SHP77 (cell line): ENCODE measurements at places on chromosomes 13 and 19.

GRCh38 chr19:48975947-48976847 lies 11.1 kb downstream of the FTL start:
- DNase-seq = peak; percentile 40

DNA sequence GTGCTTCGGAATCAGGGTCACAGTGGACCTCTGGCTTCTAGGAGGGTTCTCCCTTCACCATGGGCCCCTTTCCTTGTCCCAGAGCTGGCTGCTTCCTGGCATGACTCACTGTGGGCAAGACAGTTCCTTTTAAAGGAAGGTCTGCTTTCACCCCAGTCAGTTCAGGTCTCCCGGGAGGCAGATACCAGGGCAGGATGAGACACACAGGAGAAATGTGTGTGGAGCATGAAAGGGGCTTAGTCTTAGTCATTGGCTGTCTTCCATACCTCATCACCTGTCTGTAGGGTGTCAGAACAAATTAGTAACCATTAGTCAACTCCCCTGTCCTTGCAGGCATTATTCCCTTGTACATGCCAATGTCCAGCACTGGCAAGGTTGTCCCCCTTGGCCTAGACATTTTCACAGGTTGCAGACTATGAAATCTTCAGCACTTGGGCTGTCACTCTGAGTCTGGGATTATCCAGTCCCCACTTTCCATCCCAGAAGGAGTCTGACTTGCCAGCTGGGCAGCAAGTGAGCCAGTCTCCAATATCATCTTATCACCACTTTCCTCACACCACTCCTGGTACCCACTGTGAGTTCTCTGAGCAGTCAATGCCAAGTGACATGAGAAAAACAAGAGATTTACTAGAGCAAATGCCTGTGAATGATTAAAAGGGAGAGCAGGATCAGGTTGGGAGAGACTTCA lies 76.8 kb upstream of the MEDAG start:
- no peak for DNase-seq

GRCh38 chr13:111897846-111898215 lies 169.1 kb upstream of the SOX1 start:
- no peak for DNase-seq

DNA sequence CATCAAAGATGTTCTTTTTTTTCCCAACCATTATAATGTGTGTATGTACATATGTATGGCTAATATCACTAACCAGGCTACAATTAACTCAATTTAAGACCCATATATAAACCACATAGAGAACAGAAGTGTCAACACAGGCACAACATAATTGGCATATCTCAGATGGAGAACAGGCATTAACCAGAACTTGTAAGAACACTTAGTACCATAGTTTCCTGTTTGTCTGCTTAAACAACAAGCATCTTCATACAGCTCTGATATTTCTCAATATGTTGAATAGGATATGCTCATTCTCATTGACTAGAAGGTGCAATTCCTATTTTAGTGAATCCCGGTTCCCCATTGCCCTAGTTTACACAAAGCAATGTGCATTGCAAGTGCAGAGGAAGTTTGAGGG lies 116.9 kb upstream of the EDNRB start:
- DNase-seq = no peak

- no peak for DNase-seq
Observed at GRCh38 chr13:76696370-76696769, 189.8 kb downstream of the KCTD12 start.

- DNase-seq = peak; percentile 27
Observed at GRCh38 chr19:2495130-2495641, 19.3 kb downstream of the GADD45B start.

DNA sequence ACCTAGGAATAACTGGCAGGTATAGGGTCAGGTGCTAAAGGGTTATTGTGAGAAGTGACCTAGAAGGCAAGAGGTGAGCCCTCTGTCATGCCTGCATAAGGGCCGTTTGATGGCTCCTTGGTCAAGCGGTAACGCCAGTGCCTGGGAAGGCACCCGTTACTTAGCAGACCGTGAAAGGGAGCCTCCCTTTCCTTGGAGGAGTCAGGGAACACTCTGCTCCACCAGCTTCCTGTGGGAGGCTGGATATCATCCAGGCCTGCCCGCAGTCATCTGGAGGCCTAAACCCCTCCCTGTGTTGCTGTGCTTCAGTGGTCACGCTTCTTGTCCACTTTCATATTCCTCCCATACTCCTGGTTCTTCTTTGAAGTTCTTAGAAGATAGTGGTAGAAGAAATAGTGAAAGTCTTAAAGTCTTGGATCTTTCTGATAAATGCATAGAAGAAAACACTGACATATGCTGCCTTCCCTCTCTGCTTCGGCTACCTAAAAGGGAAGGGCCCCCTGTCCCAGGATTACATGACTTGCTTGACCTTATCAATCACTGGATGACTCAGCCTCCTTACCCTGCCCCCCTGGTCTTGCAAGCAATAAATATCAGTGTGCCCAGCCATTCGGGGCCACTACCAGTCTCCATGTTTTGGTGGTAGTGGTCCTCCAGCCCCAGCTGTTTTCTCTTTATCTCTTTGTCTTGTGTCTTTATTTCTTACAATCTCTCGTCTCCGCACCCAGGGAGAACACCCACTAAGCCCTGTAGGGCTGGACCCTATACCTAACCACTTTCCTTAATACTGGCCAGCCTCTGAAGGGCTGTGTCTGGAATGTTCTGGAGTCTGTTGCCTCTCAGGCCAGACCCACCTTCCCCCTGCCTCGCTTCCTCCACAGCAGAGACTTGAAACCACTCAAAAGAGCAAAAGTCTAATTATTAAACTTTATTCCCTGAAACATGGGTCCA lies 16.1 kb upstream of the ABCC4 start:
- no peak for DNase-seq

GRCh38 chr13:71249011-71249410 lies 618.0 kb downstream of the DACH1 start:
- DNase-seq = no peak

GRCh38 chr13:85638265-85638664 lies 161.0 kb downstream of the SLITRK6 start:
- DNase-seq = no peak

GRCh38 chr19:41288673-41289530 lies 21.1 kb upstream of the CCDC97 start:
- DNase-seq = no peak

DNA sequence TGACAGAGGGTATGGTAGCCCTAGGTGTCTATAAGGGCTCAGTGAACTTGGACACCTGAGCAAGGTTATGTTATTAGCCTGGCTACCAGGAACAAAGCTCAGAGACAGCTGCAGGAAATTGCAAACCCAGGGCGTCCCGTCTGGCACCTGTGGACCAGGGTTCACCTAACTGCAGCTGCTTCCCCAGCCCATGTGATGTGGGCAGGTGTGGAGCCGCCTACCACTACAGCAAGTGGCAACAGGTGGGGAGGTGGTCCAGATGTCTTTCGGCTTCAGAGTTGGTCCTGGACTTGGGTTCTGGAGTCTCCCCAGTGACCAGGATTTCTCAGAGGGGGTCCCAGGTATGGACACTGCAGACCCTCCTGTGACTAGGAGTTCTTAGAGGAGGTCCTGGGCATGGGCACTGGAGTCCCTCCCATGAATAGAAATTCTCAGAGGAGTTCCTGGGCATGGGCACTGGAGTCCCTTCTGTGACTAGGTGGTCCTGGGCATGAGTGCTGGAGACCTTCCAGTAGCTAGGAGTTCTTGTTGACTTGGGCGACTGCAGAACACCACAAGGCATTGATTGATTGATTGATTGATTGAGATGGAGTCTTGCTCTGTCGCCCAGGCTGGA lies 25.2 kb downstream of the ACTL9 start:
- no peak for DNase-seq

DNA sequence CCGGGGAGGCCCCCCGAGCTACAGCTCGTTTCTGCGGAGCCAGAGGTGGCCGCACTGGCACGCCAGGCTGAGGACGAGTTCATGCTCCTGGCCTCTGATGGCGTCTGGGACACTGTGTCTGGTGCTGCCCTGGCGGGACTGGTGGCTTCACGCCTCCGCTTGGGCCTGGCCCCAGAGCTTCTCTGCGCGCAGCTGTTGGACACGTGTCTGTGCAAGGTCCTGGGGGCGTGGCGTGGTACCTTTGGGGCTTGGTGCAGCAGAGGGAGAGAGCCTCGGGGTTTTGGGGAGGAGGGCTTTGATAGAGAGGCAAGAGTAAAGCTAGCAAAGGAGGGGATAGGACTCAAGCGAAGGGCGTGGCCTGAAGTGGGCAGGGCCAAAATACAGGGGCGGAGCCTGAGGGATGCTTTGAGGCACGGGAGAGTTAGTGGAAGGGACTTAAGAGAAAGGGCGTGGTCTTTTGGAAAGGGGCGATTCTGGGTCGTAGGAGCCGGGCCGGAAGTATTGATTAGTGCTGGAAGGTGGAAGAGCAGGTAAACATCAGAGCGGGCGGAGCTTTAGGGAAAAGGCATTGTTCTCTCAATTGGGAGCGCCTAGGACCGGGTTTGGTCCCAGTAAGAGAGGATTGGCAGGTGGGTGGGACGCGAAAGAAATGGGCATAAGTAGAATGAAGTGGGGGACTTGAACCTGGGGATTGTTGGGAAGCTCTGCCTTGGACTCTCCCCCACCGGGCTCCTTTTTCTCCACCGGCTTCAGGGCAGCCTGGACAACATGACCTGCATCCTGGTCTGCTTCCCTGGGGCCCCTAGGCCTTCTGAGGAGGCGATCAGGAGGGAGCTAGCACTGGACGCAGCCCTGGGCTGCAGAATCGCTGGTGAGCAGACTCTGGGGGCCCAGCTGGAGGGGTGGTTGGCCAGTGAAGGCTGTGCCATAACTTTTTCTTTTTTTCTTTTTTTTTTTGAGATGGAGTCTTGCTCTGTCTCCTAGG lies 1.2 kb downstream of the PPM1N start:
- peak; percentile 30 for DNase-seq

GRCh38 chr13:67101730-67102467 lies 128.2 kb downstream of the PCDH9 start:
- no peak for DNase-seq

- no peak for DNase-seq
Observed at GRCh38 chr13:32252812-32253438, 62.2 kb downstream of the ZAR1L start.

- no peak for DNase-seq
Observed at GRCh38 chr19:29326849-29327840, 114.2 kb upstream of the UQCRFS1 start.

DNA sequence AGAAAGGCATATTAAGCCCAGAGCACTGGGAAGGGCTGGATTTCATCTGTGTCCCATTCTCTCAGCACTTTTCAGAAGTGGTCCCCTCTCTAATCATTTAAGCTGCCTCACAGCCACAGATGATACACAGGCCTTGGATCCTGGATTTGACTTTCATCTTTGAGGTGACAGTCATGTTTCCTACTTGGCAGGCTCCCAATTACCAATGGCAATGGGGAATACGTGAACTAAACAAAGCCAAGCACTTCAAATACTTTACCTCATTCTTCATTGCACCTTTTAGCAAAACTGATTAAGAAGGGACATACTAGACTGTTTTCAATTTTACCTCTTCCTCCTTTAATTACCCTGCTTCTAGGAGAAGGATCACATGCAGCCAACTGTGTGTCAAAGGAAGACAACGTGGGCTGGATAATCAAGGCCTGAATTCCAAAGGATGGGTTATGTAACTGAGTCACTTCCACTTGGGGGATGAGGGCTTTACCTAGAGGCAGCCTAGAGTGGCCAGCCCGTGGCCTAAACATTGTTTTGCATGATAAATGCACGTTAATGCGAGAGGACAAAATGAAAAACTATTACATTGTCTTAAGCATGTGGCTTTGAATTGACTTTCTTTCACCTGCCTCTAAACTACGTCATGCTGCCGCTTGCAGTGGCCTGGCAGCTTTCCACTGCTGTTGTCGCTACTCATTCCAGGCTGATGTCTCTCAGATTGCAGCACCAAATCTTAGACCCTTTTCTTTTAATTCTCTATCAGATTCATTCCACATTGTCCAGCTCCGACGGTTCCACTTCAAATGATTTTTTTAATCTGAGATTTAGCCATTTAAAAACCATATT lies 95.0 kb downstream of the KCTD12 start:
- DNase-seq = peak; percentile 62

GRCh38 chr13:54226876-54227275 lies 1198.3 kb downstream of the OLFM4 start:
- no peak for DNase-seq

DNA sequence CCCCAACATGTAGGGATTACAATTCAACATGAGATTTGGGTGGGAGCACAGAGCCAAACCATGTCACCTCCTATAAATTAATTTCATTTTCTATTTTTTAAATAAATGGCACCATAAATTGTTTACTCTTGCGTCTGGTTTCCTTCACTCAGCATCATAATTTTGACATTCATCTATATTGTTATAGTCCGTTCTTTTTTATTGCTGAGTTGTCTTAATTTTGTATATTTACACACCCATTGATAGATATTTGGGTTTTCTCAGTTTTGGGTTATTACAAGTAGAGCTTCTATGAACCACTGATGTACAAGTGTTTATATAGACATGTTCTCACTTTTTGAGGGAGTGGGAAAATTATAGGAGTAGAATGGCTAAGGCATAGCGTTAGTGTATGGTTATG lies 445.4 kb downstream of the MYO16 start:
- DNase-seq = no peak

DNA sequence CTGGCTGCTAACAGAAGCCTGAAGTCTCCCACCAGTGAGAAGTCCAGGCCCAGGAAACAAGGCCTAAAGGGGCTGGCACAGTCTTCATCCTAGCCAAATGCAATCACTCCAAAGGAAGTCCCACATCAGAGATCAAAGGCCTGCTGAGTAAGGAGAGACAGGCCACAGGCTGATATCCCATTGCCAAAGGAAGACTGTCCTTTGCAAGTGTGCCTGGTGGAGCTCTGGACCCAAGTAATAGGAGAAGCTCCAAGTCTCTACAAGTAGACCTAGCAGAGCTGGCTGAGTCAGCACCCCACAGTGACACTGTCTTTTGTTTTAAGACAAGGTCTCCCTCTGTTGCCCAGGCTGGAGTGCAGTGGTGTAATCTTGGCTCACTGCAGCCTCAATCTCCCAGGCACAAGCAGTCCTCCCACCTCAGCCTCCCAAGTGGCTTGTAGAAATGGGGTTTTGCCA lies 4.5 kb downstream of the DBP start:
- DNase-seq = no peak

GRCh38 chr13:94139393-94139995 lies 340.0 kb downstream of the DCT start:
- no peak for DNase-seq

GRCh38 chr13:35697186-35697730 lies 220.8 kb upstream of the MAB21L1 start:
- DNase-seq = no peak

DNA sequence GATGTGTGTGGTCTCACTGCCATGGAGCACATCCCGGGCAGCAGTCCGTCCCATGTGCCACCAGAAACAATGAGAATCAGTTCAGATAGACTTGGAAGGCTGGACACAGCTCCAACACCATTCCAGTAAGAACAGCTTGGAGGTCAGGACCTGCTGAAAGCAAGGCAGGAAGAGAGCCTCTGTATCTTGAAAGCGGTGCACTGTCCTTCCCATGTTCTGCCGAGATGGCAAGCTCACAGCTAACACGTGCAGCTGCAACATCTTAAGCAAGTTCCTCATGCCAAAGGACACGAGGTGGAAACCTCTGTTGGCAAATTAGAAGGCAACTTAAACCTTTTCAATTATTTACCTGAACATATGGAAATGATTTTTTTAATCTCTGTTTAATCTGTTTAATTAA lies 175.4 kb downstream of the DLEU7 start:
- DNase-seq = no peak

- DNase-seq = no peak
Observed at GRCh38 chr19:15508035-15508710, at the start of gene CYP4F22. Gene CYP4F22 (plus strand): TSS chr19:15508525. CDS start chr19:15525337, 16,812 bp downstream.

- no peak for DNase-seq
Observed at GRCh38 chr19:44163789-44164188, 1.1 kb upstream of the ZNF226 start.

- DNase-seq = no peak
Observed at GRCh38 chr19:45451131-45451849, 16.5 kb upstream of the FOSB start.
